ENCODE measurements at places on chromosomes 3 and 15. TPM values are rescaled to one million over a fixed set of nuclear protein-coding genes. Genes with fewer than 3 reads are reported as not detected.

The RTP4 gene
- total RNA-seq, result 12.9 TPM

The H1-8 gene
- total RNA-seq, result not detected

The PAQR5 gene
- not detected for total RNA-seq

The EPHA3 gene
- total RNA-seq, result not detected

The TMED3 gene
- total RNA-seq, result 41.4 TPM

The P3H2 gene
- not detected for total RNA-seq

The GRM2 gene
- total RNA-seq, result 1.4 TPM

The PLSCR4 gene
- total RNA-seq, result not detected

The ROBO2 gene
- not detected for total RNA-seq

The RLBP1 gene
- not detected for total RNA-seq

All from T-helper 2 cell treated with Interferon-gamma antibody and Interleukin-4, amounts not matched to agents 100 ng/mL and 5 ng/mL, for 36 hours (primary cell).